Fibroblast of gingiva (primary cell): ENCODE measurements at places on chromosomes 6 and 20.
A peak's percentile ranks its signal among the peaks of the same experiment; 100 is the strongest.

- DNase-seq: no peak
Measured at GRCh38 chr6:53582963-53583362, 38.1 kb upstream of the GCLC start.

- DNase-seq: peak; percentile 35
Measured at GRCh38 chr6:165850434-165851019, 187.5 kb upstream of the PDE10A start.

GRCh38 chr6:130020073-130020906 lies 1.9 kb downstream of the L3MBTL3 start:
- peak; percentile 11 for DNase-seq

DNA sequence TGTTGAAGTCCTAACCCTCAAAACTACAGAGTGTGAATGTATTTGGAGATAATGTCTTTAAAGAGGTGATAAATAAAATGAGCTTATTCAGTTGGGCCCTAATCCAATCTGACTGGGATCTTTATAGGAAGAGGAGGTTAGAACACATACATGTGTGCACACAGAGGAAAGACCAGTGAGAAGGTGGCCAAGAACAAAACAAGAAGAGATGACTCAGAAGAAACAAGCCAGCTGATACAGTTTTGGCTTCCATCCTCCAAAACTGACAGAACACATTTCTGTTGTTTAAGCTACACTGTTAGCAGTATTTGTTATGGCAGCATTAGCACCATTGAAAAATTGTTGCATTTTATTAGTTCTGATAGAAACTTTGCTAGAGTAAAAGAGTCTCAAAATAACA lies 609.3 kb upstream of the IMPG1 start:
- no peak for DNase-seq

DNA sequence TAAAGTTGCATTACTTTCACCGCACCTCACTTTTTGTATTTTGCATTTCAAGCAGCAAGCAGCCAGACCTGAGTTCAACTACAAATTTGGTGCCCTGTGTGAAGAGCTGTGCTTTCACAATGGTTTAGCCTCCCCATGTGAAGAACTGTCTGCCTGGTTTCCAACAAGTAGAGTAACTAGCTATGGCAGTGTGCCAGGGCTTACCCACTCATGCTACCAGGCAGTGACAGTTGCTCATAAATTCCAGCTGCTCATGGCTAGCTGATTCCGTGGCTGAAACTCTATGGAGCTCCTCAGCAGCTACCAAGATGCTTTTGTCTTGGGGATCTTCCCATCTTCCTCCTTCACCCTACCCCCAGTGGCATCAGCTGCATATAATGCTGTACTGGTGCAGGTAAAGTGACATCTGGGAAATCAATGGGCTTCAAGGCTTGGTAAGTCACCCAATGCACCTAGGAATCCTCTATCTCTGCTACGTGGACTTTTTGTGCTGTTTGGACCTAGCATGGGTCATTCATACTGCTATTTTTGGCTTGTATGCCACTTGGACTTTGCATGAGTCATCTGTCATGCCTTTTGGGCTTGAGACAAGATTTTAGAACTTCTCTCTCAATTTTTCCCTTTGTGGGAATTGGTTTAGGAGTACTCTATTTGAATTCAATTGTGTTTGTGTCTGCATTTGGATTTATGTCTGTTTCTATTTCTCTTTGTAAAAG lies 176.5 kb upstream of the GJE1 start:
- DNase-seq: no peak

- no peak for DNase-seq
Measured at GRCh38 chr20:45997187-45997586, 11.5 kb upstream of the MMP9 start.

DNA sequence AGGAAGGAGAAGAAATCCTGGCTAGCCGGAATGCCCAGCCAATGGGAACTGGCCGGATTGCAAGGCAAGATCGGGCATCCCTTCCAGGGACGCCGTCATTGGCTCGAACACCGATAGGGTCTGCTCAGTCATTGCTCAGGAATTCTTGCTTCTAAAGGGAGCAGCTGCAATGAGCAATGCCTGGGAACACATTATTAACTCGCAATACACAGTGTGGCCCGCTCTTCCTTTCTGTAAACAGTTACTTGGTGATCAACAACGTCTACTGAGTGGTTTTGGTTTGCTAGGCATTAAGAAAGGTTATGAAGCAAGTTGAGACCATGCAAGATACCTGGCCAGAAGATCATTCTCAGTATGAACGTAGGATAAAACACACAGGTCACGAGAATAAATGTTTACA lies 165.4 kb upstream of the CITED2 start:
- peak; percentile 94 for DNase-seq

- peak; percentile 67 for DNase-seq
Measured at GRCh38 chr20:46883892-46884291, 10.8 kb upstream of the EYA2 start.

DNA sequence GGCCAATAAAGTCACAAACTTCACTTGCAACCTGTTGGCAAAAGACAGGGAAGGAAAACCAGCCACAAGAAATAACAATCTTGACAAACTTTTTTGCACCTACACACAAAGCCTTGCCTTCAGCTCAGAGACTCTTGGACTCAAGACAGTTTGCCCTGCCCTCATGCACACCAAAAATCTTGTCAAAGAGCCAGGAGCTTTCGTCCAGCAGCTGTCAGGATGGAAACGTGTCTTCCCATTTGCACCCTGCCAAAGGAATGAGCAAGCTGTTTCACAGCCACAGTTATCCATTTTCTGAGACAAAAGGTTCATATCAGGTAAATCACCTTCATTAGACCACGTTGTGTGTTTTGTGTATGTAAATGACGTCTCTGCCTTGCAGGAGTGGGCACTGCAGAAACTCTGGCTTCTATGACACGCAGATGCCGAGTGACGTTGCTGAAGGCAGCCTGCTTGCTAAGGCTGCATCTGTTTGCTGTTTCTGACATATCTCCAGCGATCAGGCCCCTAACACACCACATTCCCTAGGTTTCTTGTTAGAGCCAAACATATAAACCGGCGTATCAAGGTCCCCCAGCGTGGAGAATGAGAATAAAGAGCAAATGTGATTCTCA lies 193.4 kb downstream of the SYNDIG1 start:
- peak; percentile 37 for DNase-seq

- no peak for DNase-seq
Measured at GRCh38 chr20:44031001-44031574, 116.4 kb downstream of the TOX2 start.

DNA sequence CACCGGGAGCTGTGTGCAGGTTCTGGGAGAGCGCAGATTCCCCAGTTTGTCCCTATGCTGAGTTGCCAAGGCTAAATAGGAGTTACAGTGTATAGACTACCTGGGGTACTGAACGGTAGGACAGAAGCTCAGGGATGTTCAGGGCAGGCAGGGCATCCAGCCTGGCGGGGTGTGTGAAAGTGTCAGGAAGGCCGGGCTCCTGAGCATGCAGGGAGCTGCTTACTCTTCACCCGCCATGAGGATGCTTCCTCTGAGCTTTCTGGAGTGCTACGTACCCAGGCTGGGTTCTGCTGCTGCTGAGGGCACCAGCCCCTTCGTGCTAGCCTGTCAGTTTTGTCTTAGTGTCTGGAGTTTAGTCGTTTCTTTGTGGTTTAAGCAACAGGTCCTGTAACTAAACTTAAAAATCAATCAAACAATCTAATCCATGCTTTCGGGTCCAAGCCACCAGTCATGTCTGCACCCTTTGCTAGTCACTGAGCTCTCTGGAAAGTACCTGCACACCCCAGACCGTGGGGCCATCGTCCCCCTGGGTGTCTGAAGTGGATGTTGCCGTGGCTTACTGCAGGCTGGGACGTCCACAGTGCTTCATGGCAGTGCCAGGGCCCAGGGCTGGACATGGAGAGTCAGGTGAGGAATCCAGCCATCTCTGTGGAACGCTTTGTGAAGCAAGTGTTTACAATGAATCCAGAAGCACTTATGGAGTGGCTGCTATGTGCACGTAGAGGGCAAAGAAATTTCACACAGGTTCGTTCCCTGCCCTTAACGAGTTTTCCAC lies 220.3 kb upstream of the SNX9 start:
- no peak for DNase-seq

DNA sequence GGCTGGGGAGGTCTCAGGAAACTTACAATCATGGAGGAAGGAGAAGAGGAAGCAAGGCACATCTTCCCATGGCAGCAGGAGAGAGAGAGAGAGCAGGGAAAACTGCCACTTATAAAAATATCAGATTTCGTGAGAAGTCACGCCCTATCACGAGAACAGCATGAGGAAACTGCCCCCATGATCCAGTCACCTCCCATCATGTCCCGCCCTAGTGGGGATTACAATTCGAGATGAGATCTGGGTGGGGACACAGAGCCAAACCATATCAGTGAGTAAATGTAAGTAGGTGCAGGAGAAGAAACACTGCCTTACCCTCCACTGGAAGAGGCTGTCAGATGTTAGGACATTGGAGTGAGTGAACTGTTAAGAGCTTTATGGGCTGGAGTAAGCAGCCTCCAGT lies 270.4 kb downstream of the TFAP2C start:
- DNase-seq: no peak

GRCh38 chr6:23957017-23957416 lies 169.0 kb upstream of the NRSN1 start:
- no peak for DNase-seq

GRCh38 chr20:62858058-62858830 lies 3.4 kb downstream of the TCFL5 start:
- no peak for DNase-seq

GRCh38 chr6:71346334-71346694 lies 57.7 kb downstream of the OGFRL1 start:
- DNase-seq: no peak

DNA sequence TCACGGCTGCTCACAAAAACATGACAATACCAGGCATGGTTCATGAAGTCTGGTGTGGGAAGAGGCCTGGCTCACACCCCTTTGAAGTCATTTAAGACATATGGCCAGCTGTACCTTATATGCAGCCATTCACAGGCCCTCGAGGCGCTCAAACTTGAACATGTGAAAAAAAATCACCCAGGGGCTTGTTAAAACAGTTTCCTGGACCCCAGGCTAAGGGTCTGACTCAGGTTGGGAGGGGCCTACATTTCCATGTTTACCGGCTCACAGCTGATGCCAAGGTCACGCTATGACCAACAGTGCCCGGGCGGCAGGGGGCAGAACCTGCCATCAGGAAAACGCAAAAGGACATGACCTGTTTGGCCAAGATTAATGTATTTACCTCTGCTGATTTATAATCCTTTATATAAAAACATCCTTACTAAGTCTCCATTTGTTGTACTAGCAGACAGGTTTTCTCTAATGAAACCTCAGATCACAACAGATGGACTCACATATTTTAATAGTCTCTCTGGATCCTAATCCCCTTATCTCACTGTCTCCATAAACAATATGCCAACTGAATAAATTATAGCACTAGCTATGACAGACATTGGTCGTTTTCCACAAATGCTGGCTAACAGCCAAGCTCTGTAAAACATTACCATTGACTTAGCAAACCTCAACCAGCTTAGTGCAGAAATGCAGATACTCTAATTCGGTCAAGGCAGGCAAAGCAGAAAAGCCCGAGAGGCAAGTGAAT lies 19.9 kb downstream of the EZR start:
- DNase-seq: peak; percentile 25

GRCh38 chr6:36050305-36050704 lies 22.7 kb downstream of the MAPK14 start:
- DNase-seq: no peak

DNA sequence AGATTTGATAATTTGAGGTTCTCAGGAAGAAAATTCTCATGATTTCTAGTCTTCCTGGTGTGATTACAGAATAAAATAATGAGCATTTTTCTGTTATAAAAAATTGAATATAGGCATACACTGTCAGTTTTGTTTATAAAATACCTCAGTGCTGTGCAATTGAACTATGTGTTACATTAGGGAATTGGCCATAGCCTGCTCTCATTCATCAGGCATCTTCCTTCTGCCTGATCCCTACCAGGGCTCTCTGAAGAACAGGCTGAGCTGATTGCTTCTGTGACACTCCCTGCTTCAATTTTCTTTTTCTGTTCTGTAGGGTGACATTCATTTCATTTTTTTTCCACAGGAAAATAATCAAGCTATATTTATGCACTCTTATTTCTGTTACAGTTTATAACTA lies 162.8 kb downstream of the PHF3 start:
- no peak for DNase-seq
